ENCODE measurements at places on chromosomes 1 and 21.

DNA sequence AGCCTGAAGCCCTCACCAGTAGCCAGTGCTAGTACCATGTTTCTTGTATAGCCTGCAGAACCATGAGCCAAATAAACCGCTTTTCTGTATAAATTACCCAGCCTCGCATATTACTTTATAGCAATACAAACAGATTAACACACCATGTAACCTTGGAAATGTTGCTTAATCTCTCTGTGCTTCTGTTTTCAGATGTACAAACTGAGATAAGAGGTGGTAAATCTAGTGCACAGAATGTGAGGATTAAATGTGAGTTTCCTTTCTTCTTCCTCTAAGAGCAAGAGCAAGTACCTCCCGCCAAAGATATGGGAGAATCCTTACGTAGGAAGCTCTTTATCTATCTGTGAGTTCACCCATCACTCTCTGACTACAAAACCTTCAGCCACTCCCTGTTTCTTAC lies 128.4 kb downstream of the HIVEP3 start:
- no peak for DNase-seq

GRCh38 chr1:53319296-53320101 lies 8.4 kb downstream of the LRP8 start:
- peak; percentile 52 for DNase-seq

- no peak for DNase-seq
Observed at GRCh38 chr1:159835862-159836525, 9.3 kb downstream of the SLAMF8 start.

DNA sequence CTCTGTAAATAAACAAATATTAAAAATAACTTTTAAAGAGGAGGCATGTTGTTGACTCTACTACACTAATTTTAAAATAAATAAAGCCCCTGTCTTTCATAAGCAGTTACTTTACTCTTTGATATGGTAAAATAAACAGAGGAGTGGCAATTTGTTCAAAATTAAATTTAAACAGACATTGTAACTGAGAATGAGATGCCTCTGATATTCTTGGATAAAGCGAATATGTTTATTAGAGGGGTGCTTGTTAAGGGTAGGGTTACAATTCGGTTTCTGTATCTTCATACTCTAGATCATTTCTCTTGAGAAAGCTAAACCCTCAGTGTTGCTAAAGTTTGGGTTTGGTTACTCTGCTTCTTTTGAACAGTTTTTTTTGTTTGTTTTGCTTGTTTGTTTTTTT lies 19.6 kb downstream of the LPAR3 start:
- DNase-seq = no peak

DNA sequence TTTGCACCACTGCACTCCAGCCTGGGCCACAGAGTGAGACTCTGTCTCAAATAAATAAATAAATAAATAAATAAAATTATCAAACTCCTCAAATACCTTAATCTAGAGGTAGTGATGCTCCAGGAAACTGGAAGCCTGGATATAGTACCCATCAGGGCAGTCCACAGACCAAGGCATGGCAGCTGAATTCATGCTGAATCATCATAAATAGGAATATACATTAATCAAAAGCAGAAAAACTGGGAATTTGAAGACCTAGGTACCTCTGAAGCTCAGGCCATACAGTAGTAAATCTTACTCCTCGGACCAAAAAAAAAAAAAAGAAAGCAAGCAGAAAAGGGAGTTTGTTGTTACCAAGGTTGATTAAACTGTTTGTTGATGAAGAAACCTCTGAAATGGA lies 184.2 kb upstream of the CHODL start:
- no peak for DNase-seq

- no peak for DNase-seq
Observed at GRCh38 chr1:181353526-181353925, 129.8 kb upstream of the CACNA1E start.

GRCh38 chr1:15016001-15016400 lies 137.5 kb upstream of the TMEM51 start:
- DNase-seq = no peak

DNA sequence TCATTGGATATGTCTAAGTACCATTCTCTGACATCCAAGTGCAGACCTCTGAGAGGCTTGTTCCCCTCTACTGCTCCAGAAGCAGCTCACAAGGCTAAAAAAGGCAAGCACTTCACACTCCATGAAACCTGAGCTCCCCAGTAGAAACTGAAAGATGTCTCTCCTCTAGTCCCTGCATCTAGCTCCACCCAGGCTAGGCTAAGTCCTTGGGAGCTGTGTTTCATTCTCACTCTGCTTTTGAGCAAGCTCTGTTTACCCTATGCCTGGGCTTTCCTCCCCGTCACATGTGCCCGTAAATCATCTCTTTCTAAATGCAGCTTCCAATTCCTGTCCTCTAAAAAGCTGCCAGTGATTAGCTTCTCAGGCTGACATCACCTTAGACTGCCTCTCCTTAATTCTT lies 39.0 kb downstream of the LRRC71 start:
- DNase-seq = no peak

- DNase-seq = peak; percentile 81
Observed at GRCh38 chr1:45512641-45513054, 9.0 kb downstream of the PRDX1 start.

DNA sequence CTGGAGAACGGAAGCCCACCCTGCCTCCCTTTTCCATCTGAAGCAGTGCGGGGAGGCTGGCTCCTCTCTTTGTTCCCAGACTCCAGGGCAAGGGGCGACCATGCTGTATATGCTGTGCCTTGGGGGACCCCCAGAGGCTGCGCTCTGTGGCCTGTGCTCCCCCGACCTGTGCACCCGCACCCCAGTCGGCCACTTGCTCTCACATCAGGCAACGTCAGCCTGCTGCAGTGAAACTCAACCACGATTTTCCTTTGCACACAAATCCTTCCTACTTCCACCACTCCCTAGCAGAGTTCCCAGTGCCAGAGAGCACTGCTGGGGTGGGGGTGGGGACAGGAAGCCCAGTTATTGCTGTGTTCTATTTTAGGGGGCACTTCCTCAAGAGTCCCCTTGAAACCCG lies 52.5 kb downstream of the SIM2 start:
- DNase-seq = no peak

DNA sequence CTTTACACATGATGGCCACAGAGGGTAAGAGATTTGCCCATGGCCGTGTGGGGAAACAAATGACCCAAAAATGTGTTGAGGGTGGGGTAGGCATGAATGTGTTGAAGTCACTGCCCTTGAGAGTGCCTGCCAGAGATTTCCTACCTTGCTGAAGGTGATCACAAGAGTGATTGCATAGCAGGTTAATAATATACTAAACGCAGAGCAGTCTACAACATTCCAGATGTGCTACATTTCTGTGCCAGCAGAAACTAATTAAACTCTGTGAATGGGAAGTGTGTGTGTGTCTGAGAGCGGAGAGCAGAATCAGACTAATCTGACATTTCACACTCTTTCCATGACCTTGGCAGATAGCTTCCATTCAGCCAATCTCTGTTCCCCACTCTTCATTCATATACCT lies 93.3 kb upstream of the CD53 start:
- DNase-seq = no peak

- DNase-seq = peak; percentile 90
Observed at GRCh38 chr1:203038891-203039608, 12.8 kb downstream of the PPFIA4 start.

DNA sequence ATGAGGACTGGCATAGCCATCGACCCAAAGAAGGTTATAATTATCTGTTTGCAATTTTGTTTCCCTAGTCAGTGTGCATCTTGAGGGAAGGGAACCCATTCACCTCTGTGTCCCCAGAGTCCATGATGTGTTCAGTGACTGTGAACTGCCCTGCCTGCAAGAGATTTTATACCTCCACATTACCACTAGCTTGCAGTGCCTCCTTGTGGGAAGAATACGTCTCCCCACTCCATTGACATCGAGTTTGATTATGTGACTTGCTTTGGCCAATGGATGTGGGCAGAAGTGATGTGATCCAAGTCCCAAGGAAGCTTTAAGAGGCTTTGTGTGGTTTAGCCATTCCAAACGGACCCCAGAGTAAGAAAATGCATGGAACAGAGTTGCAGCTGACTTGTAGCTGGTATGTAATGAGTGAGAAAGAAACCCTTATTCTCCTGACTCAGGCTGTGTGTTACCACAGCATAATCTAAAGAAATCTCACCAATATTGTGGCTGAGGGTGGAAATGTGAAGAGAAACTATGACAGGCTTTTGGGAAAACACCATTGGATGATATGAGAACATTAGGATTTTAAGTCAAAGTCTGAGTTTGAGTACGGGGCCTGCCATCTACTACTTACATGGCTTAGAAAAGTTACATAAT lies 47.8 kb upstream of the NRDC start:
- no peak for DNase-seq

DNA sequence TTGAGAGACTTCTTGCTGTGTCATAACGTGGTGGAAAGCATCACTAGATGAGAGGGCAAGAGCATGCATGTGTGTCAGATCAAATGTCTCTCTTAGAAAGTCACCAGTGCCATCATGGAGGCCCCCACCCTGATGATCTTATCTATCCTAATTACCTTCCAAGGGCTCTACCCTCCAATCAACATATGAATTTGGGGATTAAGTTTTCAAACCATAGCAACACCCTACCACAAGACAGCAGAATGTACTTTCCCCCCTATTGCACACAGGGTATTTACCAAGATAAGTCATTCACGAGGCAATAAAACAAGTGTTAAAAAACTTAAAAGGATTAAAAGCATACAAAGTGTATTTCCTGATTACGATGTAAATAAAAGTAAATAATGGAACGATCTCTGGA lies 515.6 kb downstream of the LMO4 start:
- DNase-seq = no peak

DNA sequence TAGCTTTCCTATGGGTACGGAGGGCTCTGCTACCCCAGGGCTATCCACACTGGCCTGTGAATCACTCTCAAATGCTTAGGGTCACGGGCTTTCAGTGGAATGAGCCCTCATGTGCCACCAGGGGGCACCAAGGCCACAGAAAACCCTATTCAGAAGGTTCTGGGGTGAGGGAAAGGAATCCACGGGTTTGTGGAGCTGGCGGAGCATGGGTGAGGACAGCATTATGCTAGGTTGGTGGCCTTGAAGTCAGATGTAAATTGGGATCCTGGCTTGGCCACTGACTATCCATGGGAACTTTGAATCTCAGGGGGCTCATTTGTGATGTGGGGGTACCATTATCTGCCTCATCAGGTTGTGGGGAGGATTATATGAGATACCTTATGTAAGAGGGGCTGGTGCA lies 5.1 kb upstream of the LAMTOR5 start:
- DNase-seq = peak; percentile 83

- DNase-seq = peak; percentile 49
Observed at GRCh38 chr1:56034847-56035481, 544.4 kb downstream of the PLPP3 start.

- DNase-seq = no peak
Observed at GRCh38 chr21:29786496-29787360, 153.1 kb downstream of the GRIK1 start.

- DNase-seq = no peak
Observed at GRCh38 chr1:115062542-115063004, 26.7 kb downstream of the TSPAN2 start.

- DNase-seq = peak; percentile 4
Observed at GRCh38 chr1:79726321-79726720, 719.8 kb upstream of the ADGRL4 start.

GRCh38 chr1:17188217-17188616 lies 16.7 kb upstream of the PADI1 start:
- no peak for DNase-seq

- DNase-seq = no peak
Observed at GRCh38 chr1:17013491-17014320, 2.0 kb upstream of the ATP13A2 start.

GRCh38 chr1:192147696-192148095 lies 10.6 kb upstream of the RGS18 start:
- no peak for DNase-seq

- peak; percentile 65 for DNase-seq
Observed at GRCh38 chr1:234675572-234675971, 65.6 kb upstream of the IRF2BP2 start.

GRCh38 chr1:227777156-227777555 lies 38.3 kb upstream of the PRSS38 start:
- DNase-seq = no peak

GRCh38 chr1:182977480-182977879 lies 24.5 kb upstream of the SHCBP1L start:
- DNase-seq = no peak

Measured in eye (tissue), 1 donor.